Stimulated activated CD4-positive, alpha-beta T cell treated with anti-CD3 and anti-CD28 coated beads, TNF-alpha, amount 100 ng/mL, for 24 hours (primary cell): ENCODE measurements at places on chromosomes 6 and 20.

DNA sequence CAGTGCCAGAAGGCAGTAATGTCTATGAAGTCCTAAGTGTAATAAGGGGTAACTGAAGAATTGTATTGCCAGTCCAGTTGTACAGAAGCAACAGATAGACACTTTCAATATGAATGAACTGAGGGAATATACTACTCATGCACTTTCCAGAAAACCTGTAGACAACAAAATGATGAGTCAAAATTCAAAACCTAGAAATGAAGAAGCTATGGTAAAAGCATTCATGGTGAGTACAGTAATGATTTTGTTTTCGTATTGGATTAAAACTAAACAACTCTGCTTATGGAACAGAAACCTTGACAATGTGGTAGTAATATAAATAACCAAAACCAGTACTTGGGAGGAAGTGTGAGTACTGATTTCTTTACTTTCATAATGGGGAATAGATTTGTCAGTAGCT lies 35.0 kb downstream of the ARMC2 start:
- DNase-seq = no peak

GRCh38 chr6:166529586-166529985 lies 56.9 kb downstream of the RAMACL start:
- DNase-seq = no peak

DNA sequence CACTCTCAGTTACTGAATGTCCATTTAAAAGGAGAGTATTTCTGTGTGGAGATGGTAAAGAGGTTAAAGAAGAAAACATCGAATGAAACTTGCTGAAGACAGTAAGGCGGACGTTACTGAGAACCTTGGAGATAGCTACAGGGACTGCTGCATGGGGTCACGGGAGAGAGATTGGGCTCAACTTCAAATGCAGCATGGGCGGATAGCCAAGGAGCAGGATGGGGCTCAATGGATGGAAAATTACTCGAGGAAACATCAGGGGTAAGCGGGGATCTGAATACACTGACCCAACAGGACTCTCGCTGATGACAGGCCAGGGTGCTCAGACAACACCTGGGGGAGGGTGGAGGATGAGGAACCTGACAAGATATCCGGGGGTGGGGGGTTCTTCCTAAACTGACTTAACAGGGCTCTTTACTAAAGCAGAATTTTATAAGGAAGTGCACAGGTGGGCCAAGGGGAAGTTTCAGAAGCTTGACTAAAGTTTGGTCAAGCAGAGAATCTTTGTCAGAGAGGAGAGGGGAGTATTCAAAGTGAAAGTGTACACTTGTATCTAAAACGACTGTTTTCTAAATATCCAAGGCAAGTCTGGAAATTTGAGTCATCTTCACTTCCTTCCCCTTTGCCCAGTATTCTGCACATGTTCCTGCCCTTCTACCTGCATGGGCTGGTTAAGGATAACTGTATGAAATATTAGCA lies 22.8 kb downstream of the ECT2L start:
- no peak for DNase-seq

DNA sequence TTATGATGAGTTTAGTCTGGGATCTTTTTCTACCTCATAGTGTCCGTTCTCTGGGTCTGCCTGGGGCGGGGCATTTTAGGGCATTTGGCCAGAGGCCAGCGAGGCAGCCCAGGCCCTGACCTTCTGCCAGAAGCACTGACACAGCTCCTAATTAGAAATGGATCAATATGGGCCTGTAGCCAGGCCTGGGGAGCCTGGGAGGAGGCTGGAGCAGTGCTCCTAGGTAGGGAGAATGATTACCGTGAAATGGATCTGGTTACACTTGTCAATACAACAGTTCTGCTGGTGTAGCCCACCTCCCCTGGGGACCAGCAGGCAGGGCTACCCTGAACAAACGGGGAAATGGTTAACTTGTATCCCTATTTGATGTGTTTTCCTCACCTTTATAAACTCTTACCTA lies 23.0 kb downstream of the RALY start:
- no peak for DNase-seq

GRCh38 chr6:150866991-150867501 lies 1.5 kb downstream of the MTHFD1L start:
- DNase-seq = no peak

- DNase-seq = no peak
Observed at GRCh38 chr6:140041571-140042332, 667.3 kb upstream of the CITED2 start.

DNA sequence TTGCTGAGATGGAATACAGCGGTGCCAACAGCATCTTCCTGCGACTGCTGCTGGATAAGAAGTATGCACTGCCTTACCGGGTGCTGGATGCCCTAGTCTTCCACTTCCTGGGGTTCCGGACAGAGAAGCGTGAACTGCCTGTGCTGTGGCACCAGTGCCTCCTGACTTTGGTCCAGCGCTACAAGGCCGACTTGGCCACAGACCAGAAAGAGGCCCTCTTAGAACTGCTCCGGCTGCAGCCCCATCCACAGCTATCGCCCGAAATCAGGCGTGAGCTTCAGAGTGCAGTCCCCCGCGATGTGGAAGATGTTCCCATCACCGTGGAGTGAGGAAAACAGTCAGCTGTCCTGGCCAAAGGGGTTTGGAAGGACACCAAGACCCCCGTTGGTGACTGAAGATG lies 9.2 kb downstream of the CCND3 start:
- DNase-seq = no peak

- no peak for DNase-seq
Observed at GRCh38 chr6:130852844-130853554, 25.8 kb downstream of the SMLR1 start.
